ENCODE measurements at places on chromosomes 11 and 22.

GRCh38 chr22:40270031-40270430 is 76.3 kb upstream of the ADSL start:
- DNase-seq, result no peak

DNA sequence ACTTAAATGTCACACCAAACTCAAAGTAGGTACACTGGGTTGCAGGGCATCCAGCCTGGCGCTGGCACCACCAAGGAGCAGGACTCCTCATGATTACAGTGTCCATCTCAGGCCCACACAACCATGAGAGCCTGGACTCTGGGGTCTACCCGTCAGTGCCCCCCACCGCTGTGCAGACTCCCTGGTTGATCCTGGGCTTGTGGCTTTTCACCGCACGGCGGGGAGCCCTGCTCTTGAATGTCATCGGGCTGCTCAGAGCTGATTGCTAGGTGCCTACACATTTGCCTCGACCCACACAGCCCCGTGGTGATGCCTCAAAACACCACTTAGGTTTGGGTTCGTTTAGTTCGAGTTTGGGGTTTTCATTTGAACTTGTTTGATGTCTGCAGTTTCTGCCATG is 63.0 kb downstream of the WNT11 start:
- DNase-seq, result no peak

DNA sequence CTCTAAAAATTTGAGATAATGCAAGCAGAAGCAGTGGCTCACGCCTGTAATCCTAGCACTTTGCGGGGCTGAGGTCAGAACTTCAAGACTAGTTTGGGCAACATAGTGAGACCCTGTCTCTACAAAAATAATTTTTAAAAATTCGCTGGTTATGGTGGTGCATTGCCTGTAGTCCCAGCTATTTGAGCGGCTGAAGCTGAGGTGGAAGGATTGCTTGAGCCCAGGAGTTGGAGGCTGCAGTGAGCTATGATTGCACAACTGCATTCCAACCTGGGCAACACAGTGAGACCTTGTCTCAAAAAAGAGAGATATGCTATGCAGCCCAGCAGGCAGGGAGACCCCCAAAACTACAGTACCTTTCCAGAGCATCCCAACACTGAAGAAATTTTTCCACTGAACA is 2.3 kb downstream of the CTSC start:
- DNase-seq, result no peak

DNA sequence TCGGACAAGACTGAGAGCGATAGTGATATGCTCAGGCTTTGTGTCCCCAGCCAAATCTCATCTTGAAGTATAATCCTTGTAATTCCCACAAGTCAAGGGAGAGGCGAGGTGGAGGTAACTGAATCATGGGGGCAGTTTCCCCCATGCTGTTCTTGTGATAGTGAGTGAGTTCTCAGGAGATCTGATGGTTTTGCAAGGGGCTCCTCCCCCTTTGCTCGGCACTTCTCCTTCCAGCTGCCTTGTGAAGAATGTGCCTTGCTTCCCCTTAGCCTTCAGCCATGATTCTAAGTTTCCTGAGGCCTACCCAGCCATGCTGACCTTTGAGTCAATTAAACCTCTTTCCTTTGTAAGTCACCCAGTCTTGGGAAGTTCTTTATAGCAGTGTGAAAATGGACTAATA is 7.5 kb upstream of the FOLR2 start:
- no peak for DNase-seq

GRCh38 chr22:32528984-32529982 is 54.7 kb downstream of the FBXO7 start:
- peak; percentile 76 for DNase-seq

DNA sequence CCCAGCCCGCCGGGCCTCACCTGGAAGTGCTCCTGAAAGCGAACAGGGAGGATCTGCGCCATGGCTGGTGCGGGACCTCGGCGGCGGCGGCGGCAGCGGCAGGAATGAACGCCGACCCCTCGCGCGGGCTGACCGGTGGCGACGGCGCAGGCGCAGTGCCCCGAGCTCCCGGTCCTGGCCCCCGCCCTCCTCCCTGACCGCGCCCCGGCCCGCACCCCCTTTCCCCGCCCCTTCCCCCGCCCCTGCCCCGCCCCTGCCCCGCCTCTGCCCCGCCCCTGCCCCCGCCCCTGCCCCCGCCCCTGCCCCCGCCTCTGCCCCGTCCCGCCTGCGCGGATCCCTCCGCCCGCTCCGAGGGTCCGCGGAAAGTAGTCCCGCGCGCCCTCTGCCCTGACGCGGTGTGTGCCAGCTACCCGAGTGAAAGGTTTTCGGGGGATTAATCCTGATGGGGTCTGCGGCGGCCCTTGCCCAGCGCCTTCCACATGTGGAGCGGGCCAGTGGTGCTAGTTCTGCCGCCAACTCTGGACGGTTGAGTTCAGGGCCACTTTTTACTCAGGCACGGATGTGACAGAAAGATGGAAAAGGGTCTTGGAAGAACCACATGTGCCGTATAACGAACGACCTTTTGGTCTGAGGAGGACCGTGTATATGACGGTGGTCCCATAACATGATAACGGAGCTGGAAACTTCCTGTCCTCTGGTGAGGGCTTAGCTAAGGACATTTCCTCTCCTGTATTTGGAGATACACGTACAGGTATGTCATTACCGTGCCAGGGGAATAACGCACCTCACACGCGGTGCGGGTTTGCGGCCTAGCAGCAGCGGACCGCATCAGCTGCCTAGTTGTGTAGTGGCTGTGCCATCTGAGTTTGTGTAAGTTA is at the start of gene CLTCL1:
TSS of gene CLTCL1 (minus strand) at position 140 of the 878 bp plus-strand sequence. CDS start at position 62, 78 bp downstream.
- DNase-seq, result peak; percentile 66

GRCh38 chr22:49583886-49584505 is 243.7 kb downstream of the BRD1 start:
- DNase-seq, result no peak

DNA sequence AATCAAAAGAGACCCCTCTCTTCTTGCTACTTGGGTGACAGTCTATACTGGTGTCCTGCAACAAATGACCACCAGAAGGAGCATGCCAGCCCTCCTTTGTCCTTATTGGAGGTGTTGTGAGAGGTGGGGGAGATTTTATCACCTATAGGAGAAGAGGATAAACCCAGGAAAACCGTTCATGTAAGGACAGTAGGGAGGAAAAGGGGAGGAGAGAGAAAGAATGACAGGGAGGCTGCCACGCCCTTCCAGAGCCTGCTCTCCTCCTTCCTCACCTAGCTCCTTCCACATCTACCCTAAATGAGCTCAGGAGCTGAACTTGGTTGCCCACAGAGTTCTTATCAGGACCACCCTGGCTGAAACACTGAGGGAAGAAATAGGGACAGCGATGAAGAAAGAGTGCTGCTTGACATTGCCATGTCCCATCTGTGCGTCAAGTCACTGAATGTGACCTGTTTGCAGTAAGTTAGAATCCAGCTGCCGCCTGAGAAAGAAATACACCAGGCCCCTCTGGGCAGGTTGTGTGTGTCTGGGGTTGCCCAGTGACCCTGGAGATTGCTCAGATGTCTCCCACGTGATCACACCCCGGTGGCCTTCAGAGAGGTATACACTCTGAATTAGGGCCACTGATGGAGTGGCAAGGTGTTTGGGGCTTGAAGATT is 40.4 kb upstream of the ETS1 start:
- DNase-seq, result no peak

DNA sequence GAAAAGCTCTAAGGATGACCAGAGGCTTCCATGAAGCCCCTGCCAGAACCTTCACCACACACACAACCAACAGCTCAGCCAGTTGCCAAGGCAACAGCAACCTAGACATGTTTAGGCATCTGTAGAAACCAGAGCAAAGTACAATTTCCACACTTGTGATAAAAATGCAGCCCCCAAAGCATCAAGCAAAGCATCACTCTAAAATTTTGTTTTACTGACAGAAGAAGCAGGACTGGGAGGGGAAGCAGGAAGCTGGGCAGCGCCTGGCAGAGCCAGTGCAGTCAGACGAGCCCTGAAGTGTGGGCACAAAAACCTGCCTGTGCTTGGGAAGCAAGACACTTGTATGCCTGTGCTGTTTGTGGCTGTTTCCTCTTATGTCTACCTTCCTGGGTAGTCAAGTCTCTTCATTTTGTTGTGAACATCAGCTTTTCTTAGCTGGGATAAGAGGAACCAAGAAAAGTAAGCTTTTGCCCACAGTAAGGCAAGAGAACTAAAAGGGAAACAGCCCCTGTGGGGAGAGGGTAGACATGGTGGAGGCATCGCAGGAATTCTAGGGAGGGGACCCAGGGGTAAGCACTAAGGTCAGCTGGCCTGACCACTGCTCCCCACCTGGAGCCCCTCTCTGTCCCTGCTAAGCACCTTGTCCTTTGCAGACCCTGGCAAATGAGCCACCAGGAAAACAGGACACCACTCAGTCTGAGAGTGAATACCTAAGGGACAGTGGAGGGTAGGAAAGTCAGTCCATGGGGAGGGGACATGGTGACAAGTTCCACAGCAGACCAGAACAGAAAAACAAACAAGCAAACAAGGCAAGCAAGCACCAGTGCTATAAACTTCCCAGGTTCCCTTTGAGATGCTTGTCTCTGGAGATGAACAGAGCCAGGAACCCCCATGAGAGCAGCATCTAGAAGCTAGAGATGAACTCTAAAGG is 13.4 kb downstream of the PACSIN2 start:
- DNase-seq, result no peak

DNA sequence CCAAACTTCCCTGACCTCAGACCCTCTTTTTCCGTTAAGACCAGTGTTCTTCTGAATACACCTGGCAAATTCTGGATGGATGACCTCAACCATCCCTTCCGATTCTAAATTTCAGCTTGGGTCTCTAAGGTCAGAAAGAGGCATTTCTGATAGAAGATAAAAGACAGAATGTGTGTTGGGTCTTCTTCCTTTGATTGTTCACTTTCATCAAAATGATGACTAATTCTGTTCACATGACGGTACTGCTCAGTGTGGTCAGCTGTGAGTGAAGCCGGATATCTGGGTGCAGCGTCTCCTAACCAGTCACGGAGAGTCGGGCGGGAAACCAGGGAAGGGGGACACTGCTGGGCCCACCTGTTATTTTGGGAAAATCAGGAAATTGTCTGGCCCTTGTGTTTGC is 151.6 kb upstream of the NAV2 start:
- DNase-seq, result no peak

- peak; percentile 52 for DNase-seq
These were observed 72.8 kb upstream of the CCND1 start for GRCh38 chr11:69567951-69568808.

DNA sequence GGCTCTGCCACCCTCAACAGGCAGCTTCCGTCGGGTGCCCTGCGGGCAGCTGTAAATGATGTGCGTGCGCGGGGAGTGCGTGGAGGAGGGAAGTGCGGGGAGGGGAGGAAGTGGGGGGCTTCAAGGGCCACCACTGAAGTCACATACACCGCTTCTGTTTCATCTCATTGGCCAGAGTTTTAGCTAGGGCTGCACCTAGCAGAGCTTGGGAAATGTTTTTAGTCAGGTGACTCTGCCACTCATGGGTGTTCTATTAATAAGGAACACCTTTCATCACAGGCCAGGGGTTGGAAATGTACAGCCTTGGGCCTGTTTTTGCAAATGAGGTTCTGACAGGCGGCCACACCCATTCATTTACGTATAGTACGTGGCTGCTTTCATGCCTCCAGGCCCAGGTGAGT is 14.6 kb downstream of the FAM118A start:
- DNase-seq, result no peak

DNA sequence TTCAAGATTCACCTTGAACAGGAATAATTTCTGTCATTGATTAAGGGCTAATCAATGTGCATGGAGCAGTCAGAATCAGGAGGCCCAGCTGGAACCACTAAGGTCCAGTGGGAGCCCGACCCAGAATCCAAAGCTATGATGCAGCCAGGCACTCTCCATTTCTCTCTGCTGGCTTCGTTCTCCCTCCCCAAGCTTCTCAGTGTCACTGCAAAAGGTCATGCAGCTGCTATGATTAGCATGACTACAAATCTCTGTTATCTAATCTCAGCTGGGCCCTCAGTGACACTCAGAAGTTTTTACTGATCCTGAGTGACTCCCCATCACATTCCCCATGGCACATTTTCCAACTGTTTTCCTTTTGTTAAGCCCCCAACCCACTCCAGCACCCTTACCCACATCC is 31.1 kb upstream of the PRSS23 start:
- DNase-seq, result no peak

DNA sequence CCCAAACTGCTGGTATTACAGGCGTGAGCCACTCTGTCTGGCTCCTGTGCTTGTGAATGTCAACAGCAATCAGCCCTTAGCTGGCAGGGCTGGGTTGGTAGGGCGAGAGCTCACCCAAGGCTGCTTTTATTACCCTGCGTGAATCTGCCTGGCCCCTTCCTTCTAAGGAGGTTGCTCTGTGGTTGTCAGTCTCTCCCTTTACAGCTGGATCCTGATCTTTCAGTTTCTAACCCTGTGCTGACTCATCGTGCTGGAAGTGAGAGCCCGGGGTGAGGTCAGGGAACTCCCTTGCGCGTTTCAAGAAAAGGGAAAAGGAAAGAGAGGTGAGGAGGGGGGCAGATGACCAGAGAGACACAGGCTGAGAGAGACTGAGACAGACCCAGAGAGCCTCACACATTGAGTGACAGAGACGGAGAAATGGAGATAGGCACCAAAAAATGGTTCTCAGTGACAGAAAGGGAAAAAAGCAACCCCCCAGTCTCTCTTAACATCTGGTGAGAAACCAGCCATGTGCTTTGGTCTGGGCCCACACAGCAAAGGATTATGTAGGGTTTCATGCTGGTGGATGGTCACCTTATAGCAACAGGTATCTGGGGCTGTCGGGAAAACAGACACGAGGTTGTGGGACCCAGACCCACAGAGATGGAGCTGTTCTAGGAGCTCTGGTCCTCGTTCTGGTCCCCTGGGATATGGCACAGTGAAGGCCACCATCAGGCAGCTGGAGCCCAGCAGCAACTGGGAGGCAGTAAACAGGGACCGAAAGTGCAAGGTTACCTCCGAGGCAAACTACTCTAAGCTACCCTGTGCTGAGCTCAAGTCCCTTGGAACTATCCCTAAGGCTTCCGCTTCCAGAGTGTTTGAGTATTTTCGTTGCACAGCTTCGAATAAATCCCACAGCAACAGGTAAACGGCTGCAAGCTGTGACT is 2.5 kb downstream of the TCN2 start:
- peak; percentile 90 for DNase-seq

GRCh38 chr11:34650528-34650927 is 29.6 kb downstream of the EHF start:
- no peak for DNase-seq

- DNase-seq, result no peak
These were observed 99.3 kb upstream of the FAT3 start for GRCh38 chr11:92125321-92125720.
